NCI-H1436 treated with DMSO at 0.1 percent for 48 hours (cell line): ENCODE measurements at places on chromosomes 4 and X.
A peak's percentile ranks its signal among the peaks of the same experiment; 100 is the strongest.

GRCh38 chr4:9920029-9920428 is 101.3 kb downstream of the SLC2A9 start:
- DNase-seq, result no peak

DNA sequence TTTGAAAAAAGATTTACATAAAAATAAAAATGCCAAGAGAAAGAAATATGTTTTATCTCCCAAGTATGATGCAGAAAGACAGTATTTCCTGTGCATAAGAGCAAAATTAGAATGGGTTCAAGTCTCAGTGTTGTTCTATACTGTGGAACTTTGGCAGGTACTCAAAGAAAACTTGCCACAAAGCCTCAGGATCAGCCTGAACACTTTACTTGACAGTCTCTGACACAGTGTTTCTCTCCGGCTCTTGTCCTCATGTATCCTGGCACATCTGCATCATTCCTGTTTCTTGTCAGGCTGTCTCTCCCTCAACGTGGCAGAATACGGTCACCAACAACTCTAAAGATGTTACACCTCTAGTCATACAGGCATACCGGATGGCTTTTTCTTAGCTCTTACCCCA is 273.7 kb downstream of the ARHGAP24 start:
- no peak for DNase-seq

GRCh38 chr4:47705326-47705981 is 132.4 kb downstream of the CORIN start:
- DNase-seq, result no peak

DNA sequence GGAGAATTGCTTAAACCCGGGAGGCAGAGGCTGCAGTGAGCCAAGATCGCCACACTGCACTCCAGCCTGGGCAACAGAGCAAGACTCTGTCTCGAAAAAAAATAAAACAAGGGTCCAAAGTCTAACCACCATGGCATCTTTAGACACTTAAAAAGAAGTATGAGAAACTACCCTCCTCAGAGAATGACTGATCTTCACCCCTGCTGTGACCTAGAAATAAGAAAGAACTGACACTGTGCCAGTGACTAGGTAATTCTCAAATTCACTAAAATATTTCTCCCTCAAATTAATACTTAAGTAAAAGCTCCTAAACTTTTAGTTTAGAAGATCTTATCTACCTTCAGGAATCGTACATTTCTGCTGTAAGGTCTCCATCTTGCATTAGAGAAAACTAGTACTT is 80.3 kb downstream of the AFAP1 start:
- DNase-seq, result no peak

DNA sequence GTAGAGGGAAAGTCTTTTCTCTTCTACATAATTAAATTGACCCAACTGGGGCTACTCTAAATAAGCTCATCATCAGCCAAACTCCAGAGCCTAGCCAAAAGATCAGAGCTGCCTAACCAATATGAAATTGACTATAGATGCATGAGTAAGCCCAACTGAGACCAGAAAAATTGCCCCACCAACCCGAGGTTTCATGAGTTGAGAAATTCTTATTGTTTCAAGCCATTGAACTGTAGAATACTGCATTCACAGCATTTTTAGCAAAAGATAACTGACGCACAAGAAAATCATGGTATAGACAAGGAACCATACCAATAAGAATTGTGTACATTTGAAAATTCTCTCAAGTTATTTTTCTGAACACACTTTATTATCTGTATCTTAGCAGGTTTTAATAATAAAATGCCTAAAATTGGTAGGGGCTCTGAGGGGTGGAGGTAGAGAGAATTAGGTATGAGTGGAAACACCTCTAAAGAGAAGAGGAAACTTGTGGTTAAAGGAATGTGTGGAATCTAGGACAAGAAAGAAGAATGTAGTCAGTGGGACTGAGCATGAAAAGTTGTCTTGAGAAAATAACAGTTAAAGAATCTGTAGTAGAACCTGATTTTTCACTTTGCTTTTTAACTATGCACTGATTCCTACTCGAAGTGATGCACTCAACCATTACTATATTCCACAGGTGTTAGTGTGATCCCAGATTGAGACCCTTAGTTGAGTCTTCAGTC is 200.9 kb upstream of the PPP1R2C start:
- DNase-seq, result no peak

DNA sequence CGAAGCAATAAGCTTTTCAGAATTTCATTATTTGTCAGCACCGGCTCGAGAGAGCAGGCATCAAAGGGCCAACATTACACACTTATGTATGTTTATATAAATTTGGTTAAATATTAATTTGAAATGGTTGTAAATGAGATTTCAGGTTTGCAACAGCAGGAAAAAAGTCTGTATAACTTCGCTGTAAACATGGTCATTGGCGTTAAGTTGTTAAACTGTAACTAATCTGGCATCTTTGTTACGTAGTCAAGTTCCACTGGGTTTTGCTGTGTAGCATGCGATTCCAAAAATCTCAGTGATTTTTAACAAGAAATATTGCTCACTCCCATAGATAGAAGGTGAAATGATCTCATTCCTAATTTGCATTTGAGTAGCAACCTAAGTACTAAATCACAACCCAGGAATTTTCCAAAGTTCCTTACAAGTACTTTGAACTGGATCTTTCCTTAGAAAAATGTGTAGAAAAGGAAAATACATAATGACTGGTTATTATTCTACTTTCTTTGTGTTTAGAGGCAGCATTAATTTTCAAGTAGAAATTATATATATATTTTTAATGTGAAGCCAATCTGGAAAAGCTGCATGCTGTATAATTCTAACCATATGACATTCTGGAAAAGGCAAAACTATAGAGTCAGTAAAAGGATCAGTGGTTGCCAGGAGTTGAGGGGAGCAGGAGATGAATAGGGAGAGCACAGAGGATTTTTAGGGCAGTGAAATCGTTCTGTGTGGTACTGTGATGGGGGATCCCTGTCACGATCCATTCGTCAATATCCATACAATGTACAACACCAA is 222.1 kb downstream of the CBR4 start:
- no peak for DNase-seq

DNA sequence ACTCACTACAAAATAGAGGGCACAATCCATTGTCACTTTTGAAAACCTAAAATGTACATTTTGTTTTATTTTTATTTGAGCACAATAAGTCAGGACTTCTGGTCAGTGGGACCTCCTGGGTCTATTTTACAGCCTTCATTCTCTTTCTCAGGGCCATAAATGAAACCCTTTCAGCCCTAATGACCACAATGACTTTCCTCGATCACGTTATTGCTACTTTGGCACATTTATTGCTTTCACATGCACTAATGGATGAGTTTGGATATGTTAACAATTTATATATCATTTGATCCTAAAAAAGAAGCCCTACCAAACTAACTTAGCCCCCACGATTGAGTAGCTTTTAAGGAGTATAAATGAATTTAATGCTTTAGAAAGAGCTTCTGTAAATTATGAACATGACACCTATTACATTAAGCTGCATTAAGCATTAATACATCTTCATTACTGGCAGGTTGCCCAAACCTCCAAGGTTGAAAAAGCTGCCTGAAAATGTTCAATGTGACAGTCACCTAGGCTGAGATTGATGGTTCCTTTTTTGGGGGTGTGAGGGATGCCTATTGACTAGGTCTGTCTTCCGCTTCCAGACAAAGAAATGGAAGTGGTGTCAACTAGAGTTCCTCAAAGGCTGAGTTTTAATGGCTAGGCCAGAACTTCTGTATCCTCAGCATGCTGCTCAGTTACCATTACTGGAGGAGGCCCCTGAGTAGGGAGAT is 296.4 kb downstream of the GPAT3 start:
- DNase-seq, result no peak

DNA sequence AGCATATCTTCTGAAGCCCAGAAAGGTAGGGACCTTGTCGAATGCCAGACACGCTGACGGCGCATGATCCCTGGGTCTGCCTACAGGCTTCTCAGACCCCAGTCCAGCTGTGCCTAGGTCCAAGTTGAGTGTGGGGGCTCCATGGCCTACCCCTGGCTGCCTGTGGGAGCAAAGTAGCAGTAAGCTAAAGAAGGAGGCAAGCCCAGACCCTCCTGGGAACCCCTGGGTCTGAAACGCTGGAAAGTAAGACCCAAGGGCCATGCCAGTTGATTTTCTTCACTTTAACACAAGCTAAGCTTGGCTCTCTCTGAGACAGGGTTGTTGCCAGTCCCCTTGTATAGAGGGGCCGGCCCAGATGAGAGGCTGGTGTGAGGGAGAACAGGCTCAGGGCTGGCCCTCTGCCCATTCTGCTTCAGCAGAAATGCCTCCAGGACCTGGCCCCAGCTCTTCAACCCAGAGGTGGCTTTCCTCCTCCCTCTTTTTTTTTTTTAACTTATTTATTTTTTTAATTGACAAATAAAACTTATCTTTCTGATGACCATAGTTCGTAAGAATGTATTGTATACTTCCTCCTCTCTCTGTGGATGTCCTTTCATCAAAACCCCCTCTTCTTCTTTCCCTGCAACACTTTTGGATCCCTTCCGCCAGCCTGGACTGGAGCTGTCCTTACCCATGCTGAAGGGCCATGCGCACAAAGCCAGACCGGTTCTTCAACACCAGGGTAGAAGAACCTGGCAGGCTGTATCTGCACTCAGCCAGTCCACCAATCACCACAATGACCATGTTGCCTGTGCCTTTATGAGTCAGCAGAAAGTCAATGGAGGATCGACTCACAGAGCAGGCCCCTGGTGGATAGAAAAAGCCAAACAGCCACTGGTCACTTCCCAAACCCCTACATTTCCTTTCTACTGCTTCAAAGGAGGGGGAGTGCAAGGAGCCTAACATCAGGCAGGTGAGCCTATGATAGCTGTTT is 7.1 kb downstream of the AWAT2 start:
- no peak for DNase-seq

- DNase-seq, result no peak
Measured at GRCh38 chr4:170729897-170730296, 640.1 kb upstream of the AADAT start.

DNA sequence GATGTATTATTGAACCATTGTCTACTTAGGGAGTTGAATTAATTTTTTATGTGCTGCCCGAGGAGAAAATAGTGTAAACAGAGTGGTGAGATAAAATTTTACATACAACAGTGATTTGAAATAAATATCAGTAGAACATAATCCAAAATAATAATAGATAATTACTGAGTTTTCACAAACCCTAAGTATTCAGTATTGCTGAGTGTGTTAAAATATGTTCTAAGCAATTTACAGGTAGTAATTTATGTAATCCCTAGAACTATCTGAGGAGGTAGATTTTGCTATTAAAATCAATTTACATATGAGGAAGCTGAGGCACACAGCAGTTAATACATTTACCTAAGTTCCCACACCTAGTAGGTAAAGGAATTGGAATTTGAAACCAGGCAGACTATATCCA is 134.7 kb upstream of the FAT1 start:
- no peak for DNase-seq

- no peak for DNase-seq
Measured at GRCh38 chr4:164012396-164013027, 518.0 kb downstream of the TMA16 start.

DNA sequence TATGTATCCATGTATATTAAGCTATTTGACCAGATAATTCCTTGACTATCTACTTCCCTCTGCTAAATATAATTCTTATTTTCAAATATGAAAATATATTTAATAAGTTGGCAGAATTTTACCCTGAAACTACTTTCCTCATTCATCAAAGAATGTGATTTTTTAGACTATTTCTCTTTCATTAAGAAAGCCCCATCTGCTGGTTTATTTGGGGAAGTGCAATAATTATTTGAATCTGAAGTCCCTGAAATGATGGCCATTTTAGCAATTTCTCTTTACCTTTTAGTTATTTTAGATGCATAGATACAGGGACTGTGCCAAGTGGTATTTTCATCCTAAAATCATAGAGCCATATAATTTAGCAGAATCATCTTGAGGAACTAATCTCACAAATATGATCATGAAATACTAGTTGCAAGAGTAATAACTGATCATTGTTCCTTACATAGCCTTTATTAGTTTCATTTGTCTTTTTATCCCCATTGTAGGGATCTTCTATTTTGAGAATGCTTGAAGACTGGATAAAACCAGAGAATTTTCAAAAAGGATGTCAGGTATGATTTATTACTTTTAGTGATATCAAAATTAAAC is 39.0 kb downstream of the ENPEP start:
- peak; percentile 2 for DNase-seq

- no peak for DNase-seq
Measured at GRCh38 chrX:84216406-84216805, 28.4 kb upstream of the RPS6KA6 start.
